ENCODE measurements at places on chromosomes 3 and 15.

GRCh38 chr3:138933068-138933668 lies 13.8 kb downstream of the FOXL2 start:
- no peak for DNase-seq

DNA sequence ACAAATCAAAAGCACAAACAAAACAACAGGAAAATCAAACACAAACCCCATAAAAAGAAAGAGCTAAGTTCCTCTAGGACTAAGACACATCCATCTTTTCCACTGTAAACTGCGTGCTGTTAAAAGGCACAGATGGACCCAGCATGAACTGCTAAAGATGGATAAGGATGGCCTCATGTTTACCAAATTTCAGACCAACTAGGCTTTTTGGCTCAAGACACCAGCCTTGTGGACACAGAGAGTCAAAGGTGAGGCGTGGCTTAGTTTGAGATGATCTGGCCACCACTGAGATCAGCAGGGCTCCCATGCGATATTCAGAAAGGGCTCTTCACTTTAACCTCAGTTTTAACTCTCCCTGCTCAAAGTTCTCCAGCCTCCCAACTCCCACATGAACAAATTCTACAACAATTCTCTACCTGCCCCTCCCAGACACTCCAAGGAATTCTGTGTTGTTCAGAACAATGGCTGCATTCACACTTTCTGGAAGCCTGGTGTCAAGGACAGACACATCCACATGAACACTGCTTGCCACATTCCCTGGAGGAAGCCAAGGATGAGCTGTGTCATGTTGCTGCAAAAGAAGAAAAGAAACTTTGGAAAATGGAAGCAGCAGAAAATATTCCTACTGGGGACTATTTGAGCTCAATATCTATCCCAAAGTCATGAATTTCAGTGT lies 198.4 kb upstream of the LRRN1 start:
- DNase-seq = no peak

DNA sequence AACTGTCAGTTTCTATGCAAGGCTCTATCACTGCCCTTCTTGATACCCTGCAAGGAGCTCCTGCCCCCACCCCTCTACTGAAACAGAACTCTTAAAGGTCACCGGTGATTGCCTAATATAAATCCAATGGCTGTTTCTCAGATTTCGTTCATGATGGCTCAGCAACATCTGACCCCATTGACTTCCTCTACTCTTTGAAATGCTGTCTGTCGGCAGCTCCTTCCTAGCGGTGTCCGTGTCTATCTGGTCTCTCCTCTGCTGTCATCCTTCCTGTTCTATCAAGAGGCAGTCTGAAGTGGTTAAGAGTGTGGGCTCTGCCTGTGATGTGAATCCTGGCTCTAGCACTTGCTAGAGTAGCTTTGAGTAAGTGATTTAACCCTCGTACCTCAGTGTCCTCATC lies 5.5 kb downstream of the TMEM266 start:
- no peak for DNase-seq

DNA sequence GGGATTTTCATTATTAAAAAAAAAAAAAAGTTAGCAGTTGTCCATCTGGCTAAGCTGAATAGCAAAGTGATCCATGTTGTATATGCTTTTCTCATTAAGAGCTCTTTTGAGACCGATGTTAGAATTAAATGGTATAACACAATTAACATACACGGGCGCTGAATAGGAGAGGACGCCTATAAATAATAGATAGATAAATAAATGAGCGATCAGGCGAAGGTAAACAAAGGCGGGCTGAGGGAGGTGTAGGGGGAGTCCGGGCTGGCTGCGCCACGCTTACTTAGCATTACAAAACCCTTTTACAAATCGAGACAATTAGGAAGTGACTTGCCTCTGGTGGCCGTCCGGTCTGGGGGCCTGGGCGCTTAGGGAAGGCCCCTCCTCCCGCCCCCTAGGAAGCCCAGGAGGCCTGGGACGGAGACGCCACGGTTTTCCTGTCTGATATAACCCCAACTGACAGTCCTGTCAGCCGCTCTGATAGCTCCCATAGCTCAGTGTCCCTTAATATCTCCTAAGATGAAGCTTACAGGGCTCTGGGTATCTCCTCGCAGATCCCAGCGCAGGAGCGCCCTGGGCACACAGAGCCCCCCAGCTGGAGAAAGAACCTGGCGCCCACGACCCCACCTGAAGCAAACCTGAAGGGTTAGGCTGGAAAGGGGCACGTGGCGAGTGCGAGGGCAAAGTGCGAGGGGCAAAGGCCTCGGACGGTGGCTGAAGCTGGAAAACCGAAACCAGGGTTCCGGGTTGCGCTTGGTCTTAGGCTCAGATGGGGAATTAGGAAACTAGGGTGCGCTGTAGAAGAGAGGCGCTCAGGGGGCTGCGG lies 3.6 kb downstream of the SOX14 start:
- no peak for DNase-seq

DNA sequence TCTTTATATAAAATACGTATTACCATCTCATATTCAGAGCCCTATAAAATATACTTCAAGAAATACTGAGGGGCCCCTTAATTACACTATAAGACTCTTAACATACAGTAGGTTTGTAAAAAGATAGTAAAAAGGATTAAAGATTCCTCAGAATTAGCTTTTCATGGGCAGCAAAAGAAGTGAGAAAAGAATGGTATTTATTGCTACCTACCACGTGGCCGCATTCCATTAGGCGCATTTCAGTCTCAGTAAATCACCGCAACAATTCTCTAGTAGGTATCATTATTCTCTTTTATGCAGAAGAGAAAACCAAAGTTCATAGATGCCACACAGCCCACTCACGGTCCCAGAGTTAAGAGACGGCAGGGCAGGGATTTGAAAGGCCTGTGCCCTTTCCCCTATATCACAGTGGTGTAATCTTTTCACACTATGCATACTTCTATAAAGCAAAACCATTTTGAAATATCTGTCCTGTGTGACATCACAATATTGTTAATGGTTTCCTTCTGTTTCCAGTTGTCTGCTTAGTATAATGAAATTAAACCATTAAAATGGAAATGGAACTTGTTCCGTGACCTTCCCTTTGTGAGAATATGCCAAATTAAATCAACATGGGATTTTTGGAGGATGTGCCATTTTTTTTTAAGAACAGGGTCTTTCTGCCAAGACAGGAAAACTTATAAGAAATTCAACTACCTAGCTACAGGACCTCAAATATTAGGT lies 1072.2 kb downstream of the FHIT start:
- no peak for DNase-seq

DNA sequence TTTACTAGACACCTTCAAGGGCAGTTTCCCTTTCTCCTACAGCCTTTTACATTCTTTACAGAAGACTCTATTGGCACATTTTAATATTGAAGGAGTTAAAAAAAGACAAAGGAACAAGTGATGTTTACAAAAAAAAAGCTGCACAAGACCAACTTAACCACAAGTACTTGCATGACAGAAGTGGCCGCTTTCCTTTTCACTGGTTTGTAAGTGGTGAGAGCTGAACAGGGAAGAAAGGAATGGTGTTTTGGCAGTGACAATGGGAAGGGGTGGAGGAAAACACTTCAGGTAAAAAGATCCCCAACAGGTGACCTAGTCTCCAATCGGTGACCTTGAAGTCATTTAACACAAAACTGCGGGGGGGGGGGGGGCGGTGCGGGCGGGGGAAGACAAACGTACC lies 1.1 kb downstream of the WDR72 start:
- no peak for DNase-seq

GRCh38 chr3:16375891-16376290 lies 110.9 kb downstream of the OXNAD1 start:
- DNase-seq = no peak

GRCh38 chr3:76024640-76025039 lies 239.3 kb upstream of the ZNF717 start:
- no peak for DNase-seq

DNA sequence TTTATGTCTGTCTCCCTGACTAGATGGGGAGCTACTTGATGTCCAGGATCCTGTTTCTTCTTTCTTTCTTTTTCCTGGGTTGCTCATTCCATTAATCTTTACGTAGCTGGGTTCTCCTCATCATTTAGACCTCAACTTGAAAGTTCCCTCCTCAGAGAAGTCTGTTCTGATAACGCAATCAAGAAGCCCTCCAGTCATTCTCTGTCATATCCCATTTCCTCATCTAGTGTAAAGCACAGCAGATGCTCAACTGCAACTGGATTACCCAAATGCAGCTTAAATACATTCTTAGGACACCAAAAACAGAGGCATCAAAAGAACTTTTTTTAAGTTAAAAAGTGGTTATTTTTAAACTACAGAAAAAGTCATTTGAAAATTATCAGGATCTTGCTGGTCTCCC lies 51.7 kb upstream of the ST3GAL6 start:
- no peak for DNase-seq

DNA sequence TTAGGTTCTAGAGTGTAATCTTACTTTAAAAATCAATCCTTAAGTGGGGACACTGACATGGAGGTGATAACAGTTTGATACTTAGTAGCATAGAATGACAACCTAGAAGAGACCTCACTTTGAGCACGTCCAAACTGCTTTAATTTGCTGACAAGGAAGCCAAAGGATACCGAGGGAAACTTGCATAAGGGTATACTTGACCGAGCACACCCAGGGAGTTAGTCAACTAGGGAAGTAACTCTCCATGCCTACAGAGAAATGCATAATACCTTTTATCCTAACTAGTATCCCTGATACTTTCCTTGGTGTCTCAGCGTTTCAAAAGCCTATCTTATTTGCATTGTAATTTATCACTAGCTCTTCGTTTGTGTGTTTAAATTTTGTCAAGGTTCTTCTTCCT lies 5.5 kb upstream of the TPRG1 start:
- no peak for DNase-seq

GRCh38 chr15:74203914-74204431 lies 1.4 kb upstream of the STRA6 start:
- no peak for DNase-seq

DNA sequence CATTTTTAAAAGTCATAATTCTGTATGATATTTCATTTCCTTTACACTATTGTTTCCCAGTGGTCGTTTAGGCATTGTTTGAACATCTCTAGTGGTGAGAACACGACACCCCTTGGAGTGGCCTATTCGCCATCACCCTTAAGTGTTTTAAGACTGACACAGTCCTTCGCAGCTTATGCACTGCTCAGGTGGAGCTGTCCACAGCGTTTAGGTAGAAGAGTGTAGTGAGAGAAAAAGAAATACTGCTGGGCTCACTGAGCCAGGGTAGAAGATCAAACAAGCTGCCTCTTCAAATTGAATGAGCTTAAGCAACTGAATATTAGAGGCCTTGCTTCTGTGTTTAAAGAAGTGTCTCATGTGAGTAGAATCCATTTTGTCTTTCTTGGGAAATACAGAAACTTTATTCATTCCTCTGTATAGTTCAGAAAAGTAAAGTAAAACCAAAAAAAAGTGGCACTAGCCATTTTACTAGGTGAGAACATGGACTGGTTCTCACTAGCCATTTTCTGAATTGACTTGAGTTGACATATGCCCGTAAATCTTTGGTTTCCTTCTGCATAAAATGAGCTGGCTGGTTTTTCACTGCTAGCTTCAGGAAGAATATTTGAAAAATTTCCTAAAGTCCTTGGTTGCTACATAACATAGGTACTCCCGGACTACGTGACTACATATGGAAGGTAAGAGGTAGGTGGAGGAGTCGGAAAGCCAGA lies 155.9 kb downstream of the P3H2 start:
- no peak for DNase-seq

GRCh38 chr15:63783441-63783840 lies 50.3 kb downstream of the HERC1 start:
- no peak for DNase-seq

DNA sequence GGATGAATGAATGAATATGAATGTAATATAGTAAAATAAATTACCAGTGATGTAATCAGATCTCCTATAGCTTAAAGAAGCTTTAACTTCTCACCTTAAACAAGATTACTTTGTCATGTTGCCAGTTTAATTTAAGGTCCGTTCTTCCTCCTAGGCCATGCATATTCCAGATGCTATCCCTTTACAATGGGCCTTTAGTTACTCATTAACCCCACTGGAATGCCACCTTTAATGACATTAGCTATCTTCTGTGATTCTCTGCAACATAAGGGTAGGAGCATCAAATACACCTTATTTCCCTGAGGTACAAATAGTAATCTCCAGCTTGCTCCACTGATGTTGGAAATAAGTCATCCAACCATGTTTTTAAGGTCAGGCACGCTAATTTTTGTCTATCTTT lies 63.0 kb upstream of the TIMP4 start:
- no peak for DNase-seq

- DNase-seq = no peak
Measured at GRCh38 chr3:100437721-100438622, 36.6 kb downstream of the LNP1 start.

DNA sequence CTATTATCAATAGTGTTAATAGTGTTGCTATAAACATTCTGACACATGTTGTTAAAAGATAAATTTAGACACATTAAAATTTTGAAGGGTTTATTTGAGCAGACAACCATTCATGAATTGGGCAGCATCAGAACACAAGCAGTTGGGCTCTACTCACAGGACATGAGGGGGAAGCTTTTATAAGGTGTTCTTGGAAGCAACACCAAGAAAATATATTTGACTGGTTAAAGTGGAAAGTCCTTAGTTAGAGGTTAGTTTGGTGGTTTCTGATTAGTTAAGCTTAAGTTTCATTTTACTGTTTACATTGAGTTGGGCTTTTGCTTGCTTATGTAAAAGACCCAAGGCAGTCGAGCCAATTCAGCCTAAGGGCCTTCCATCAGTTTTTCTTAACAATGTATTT lies 220.7 kb downstream of the CD47 start:
- no peak for DNase-seq

DNA sequence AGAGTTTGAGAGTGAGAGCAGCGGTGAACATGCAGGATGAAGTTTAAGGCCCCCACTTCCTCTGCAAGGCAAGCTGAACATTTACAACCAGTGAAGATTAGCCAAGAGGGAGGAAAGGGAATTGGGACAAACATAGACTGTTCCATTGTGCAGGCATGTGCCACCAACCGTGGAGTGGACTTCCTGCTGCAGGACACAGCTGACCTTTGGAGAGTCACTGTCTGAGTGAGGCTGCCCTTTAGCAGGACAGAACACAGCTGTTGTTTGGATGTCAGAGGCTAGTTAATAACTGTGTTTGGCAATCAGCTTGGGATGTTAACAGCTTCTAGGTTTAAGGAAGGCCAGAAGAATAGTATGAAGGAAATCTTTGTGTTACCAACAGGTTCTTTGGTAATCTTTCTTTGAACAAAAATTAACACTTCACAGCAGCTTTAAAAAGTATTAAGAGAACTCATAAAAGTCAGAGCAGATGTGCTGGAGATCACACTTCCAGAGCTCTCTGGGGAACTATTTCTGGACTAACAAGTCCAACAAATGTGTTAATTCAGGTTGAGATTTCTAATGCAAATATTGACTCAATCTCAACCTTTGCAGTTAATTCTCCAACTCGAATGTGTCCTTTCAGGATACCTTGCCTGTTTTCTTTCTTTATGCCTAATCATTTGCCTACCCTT lies 31.4 kb downstream of the CTDSPL start:
- no peak for DNase-seq

DNA sequence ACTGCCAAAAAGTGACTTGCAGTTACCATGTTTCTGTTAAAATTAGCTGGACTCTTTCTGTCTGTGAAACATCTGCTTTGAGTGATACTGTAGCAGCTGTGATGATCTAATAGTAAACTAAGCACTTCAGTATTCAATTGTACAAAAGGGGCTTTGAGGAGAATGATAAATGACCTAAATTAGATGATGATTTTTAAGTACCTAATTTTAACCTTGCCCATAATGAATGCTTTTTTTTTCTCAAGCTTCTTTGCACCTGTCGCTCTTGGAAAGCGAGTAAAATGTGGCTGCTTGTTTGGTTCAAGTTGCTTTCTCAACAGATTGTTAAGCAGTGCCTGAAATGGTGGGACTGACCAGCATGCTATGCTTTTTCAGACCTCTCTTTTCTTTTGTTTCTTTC lies 752.3 kb downstream of the EPHA3 start:
- DNase-seq = no peak
